ENCODE measurements at places on chromosomes 7 and 10.

- DNase-seq = no peak
- no peaks in the 10 kb centered on the region for H3K27me3 ChIP-seq
- H3K27ac ChIP-seq = no peak overlapping the region
- peaks cover 20% of the 10 kb centered on the region for H3K4me1 ChIP-seq
- H3K4me3 ChIP-seq = no peak overlapping the region
Measured at GRCh38 chr10:69007260-69007659, 18.7 kb downstream of the KIFBP start.

DNA sequence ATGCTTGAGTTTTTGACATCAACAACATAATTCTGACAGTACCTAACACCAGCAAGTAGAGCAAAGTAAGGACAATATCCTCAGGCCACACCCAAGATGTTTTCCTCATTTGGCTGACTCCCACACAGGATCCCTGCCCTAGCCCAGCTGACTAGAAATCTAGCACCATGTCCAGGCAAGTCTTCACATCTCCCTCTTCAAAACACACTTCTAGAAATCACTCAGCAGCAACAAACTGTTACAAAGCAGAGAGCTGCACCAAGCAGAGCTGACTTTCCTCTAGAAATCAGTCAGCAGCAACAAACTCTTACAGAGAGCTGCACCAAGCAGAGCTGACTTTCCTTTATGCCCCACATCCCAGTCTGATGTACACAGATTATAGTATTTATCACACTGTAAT is 7.7 kb downstream of the TMEM168 start:
- no peaks in the 10 kb centered on the region for H3K4me1 ChIP-seq
- no peak overlapping the region for H3K27ac ChIP-seq
- no peaks in the 10 kb centered on the region for H3K27me3 ChIP-seq
- no peak overlapping the region for H3K4me3 ChIP-seq
- no peak for DNase-seq

GRCh38 chr7:45220846-45221618 is 63.4 kb downstream of the RAMP3 start:
- H3K36me3 ChIP-seq = no peaks in the 10 kb centered on the region
- no peak for DNase-seq
- H3K4me3 ChIP-seq = no peak overlapping the region

GRCh38 chr10:15427843-15428414 is 56.8 kb upstream of the FAM171A1 start:
- no peak overlapping the region for H3K27ac ChIP-seq
- no peak overlapping the region for H3K4me3 ChIP-seq
- H3K27me3 ChIP-seq = peaks cover 5% of the 10 kb centered on the region
- peak; percentile 68 for DNase-seq

DNA sequence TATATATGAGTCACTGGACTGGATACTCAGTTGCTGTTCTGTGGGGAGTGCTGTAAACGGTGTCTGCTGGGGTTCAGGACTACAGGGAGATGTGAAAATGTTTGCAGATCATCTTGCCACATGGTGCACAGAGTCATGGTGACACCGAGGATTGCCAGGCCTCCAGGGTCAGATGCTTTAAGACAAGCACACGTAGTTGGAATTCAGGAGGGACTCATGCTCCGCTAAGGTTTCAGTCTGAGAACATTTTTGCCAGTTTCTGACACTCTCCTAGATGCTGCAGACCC is 211.3 kb downstream of the CXCL12 start:
- H3K27me3 ChIP-seq = no peaks in the 10 kb centered on the region
- DNase-seq = peak; percentile 44
- peaks cover 12% of the 10 kb centered on the region for H3K4me1 ChIP-seq
- no peak overlapping the region for H3K27ac ChIP-seq
- no peaks in the 10 kb centered on the region for H3K36me3 ChIP-seq

- H3K4me1 ChIP-seq = peaks cover 20% of the 10 kb centered on the region
- 0 out of 2 replicates have a peak, but pooled peaks cover 7% of the 10 kb centered on the region for H3K27me3 ChIP-seq
- DNase-seq = peak; percentile 80
- no peaks in the 10 kb centered on the region for H3K36me3 ChIP-seq
Measured at GRCh38 chr10:113267619-113268562, 285.0 kb upstream of the HABP2 start.

GRCh38 chr10:129274748-129275474 is 192.1 kb upstream of the MGMT start:
- H3K4me3 ChIP-seq = no peak overlapping the region
- no peaks in the 10 kb centered on the region for H3K4me1 ChIP-seq
- no peaks in the 10 kb centered on the region for H3K36me3 ChIP-seq

- H3K27me3 ChIP-seq = no peaks in the 10 kb centered on the region
- no peak overlapping the region for H3K4me3 ChIP-seq
- H3K27ac ChIP-seq = no peak overlapping the region
- DNase-seq = peak; percentile 50
- H3K36me3 ChIP-seq = no peaks in the 10 kb centered on the region
- H3K4me1 ChIP-seq = peaks cover 47% of the 10 kb centered on the region
Measured at GRCh38 chr7:118153551-118154177, 30.3 kb upstream of the LSM8 start.

- no peak for DNase-seq
- H3K36me3 ChIP-seq = no peaks in the 10 kb centered on the region
- H3K4me3 ChIP-seq = no peak overlapping the region
- H3K27ac ChIP-seq = no peak overlapping the region
- no peaks in the 10 kb centered on the region for H3K27me3 ChIP-seq
- no peaks in the 10 kb centered on the region for H3K4me1 ChIP-seq
Measured at GRCh38 chr7:3042861-3043489, 692 bp downstream of the CARD11 start.

DNA sequence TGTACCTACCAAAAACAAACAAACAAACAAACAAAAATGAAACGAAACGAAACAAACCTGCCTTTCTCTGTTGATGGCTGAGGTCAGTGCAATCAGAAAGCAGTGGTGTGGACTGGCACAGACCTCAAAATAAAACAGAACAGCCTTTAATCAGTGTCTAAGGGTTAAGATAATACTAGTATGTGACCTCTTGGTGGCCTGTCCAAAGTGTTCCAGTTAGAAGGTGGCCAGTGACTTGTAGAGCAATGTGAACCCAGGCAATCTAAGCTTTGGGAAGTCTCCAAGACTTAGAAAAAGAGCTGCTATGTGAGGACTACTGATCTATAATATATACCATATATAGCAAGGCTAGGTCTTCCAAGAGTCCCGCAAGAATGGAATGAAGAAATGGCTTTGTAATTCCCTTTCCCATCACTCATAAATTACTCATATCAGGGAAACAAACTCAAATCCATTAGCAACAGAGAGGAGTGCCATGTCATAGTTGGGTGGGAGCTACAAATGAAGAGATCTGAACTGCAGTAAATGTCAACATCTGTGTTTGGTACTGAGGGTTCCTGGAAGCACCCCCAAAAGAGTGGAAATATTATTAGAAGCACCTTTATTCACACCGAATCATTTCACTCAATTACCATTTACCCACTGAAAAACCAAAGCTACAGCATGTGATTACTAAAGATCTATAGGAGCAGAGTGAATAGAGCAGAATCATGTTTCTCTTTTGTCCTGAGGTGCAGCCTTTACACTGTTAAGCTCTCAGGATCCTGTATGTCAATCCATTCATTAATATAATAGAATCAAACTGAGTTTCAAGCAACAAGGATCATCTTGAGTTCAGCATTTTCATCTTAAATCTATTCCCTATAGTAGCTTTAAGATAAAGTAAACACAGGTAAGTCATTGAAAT is 28.0 kb downstream of the ABLIM1 start:
- no peaks in the 10 kb centered on the region for H3K36me3 ChIP-seq
- peaks cover 28% of the 10 kb centered on the region for H3K4me1 ChIP-seq
- no peak overlapping the region for H3K27ac ChIP-seq
- H3K4me3 ChIP-seq = no peak overlapping the region
- no peak for DNase-seq
- H3K27me3 ChIP-seq = peaks cover 40% of the 10 kb centered on the region

GRCh38 chr10:49349390-49349789 is 46.5 kb downstream of the DRGX start:
- no peaks in the 10 kb centered on the region for H3K36me3 ChIP-seq
- H3K4me1 ChIP-seq = no peaks in the 10 kb centered on the region
- H3K27ac ChIP-seq = no peak overlapping the region
- H3K4me3 ChIP-seq = no peak overlapping the region
- peaks cover 14% of the 10 kb centered on the region for H3K27me3 ChIP-seq
- DNase-seq = no peak

GRCh38 chr10:76882245-76882644 is 755.4 kb downstream of the KCNMA1 start:
- no peaks in the 10 kb centered on the region for H3K27me3 ChIP-seq
- H3K4me1 ChIP-seq = peaks cover 9% of the 10 kb centered on the region
- no peak overlapping the region for H3K27ac ChIP-seq
- no peak for DNase-seq

DNA sequence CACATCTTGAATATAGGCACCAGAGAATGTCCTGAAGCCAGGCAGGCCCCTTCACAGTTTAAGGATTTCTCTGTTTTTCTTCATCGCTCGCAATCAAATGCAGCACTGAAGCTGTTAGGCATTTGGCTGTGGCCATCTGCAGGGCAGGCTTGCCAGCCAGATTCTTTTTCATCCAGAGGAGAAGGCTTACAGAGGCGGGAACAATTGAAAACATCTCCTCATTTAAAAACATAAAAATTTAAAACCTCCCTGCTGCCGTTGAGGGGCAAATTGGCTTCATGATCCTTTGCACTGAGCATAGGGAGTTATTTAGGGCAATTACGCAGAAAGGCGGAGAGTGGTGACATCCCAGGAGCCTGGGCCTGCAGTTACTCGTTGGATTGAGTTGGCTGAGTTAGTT is 500.0 kb downstream of the TYW1 start:
- no peak overlapping the region for H3K27ac ChIP-seq
- no peak overlapping the region for H3K4me3 ChIP-seq
- no peaks in the 10 kb centered on the region for H3K36me3 ChIP-seq
- no peaks in the 10 kb centered on the region for H3K4me1 ChIP-seq

- no peaks in the 10 kb centered on the region for H3K27me3 ChIP-seq
- H3K27ac ChIP-seq = peak overlapping the region; percentile 90
- DNase-seq = peak; percentile 91
- no peaks in the 10 kb centered on the region for H3K36me3 ChIP-seq
- no peak overlapping the region for H3K4me3 ChIP-seq
- peaks cover 42% of the 10 kb centered on the region for H3K4me1 ChIP-seq
Measured at GRCh38 chr10:5565671-5566581, 41.2 kb downstream of the CALML3 start.

- DNase-seq = no peak
- no peaks in the 10 kb centered on the region for H3K4me1 ChIP-seq
- no peak overlapping the region for H3K4me3 ChIP-seq
- no peaks in the 10 kb centered on the region for H3K36me3 ChIP-seq
- H3K27ac ChIP-seq = no peak overlapping the region
- H3K27me3 ChIP-seq = peaks cover 7% of the 10 kb centered on the region
Measured at GRCh38 chr7:157445246-157445955, 108.6 kb downstream of the DNAJB6 start.

- no peak for DNase-seq
- H3K27me3 ChIP-seq = no peaks in the 10 kb centered on the region
- no peak overlapping the region for H3K27ac ChIP-seq
- H3K36me3 ChIP-seq = no peaks in the 10 kb centered on the region
Measured at GRCh38 chr10:131802156-131802915, 98.5 kb upstream of the PPP2R2D start.

DNA sequence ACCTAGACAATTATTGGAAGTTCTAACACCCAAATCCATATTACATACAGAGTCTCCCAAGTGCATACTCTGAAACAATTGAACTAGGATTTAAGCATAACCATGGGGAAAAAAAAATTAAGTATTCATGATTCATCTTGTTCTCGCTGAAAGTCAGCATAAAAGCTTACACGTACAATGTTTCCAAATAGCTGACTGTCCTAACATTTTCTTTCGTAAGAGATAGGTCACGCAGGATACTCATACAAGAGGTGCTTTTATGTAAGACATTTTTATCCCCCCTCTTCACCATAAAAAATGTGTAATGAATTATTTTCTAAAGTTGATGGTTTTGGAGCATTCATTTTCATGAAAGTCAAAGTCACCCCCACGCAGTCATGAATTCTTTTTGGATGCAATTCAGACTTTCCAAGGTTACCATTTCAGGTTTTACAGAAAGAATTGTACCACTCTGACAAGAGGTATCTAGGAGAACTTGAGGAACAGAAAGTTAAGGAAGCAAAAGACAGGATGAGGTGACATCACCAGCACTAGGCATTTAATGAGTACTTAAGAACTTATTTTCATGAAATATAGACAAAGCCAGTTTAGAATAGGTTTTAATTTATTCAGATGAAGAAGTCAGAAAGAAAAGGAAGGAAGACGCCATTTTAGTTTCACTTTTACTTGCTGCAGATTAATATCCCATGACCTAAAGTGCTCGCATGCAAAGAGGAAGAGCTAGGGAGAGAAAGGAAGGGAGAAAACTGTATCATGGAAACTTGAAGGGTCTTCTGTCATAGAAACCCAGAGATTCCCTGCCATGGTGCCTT is 55.8 kb downstream of the TMEM26 start:
- H3K4me1 ChIP-seq = peaks cover 17% of the 10 kb centered on the region
- no peaks in the 10 kb centered on the region for H3K36me3 ChIP-seq
- DNase-seq = peak; percentile 84
- peak overlapping the region; percentile 90 for H3K27ac ChIP-seq
- H3K27me3 ChIP-seq = no peaks in the 10 kb centered on the region
- H3K4me3 ChIP-seq = peak overlapping the region; percentile 73

DNA sequence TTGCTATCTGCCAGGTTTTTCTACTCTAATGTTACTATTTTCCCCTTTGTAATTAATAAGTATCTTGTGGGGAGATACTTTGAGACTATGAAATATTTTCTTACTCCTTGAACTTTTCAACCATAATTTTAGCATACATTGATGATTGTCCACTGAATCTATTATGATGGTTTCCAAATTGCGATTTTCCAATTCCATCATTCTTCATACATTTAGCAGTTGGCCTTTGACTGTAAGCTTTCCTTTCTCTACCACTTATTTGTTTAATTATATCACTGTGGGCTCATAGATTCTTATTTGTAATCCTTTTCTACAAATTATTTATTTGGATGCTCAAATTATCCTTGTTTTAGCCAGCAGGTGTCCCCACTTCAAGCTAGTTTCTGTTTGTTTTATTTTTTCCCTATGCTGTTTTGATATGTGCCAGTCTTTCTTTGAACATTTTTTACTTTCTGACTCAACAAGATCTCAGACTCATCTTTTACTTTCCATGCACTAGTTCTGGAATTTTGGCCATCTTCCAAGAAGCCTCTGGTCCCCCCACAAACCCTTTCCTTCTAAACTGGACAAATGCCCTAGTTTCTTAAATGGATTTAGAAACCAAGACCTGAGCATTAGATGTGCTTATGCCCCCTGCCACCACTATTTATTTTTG is 11.4 kb upstream of the MRPS16 start:
- H3K27me3 ChIP-seq = no peaks in the 10 kb centered on the region
- H3K4me1 ChIP-seq = peaks cover 7% of the 10 kb centered on the region
- H3K36me3 ChIP-seq = no peaks in the 10 kb centered on the region
- H3K27ac ChIP-seq = no peak overlapping the region
- peak; percentile 56 for DNase-seq
- no peak overlapping the region for H3K4me3 ChIP-seq
